BJ (cell line): ENCODE measurements at places on chromosomes 13 and 19.

GRCh38 chr19:34974646-34975045 lies 10.6 kb upstream of the ZNF792 start:
- no peak for DNase-seq

- DNase-seq, result no peak
Measured at GRCh38 chr13:87684850-87685742, 13.9 kb downstream of the SLITRK5 start.

DNA sequence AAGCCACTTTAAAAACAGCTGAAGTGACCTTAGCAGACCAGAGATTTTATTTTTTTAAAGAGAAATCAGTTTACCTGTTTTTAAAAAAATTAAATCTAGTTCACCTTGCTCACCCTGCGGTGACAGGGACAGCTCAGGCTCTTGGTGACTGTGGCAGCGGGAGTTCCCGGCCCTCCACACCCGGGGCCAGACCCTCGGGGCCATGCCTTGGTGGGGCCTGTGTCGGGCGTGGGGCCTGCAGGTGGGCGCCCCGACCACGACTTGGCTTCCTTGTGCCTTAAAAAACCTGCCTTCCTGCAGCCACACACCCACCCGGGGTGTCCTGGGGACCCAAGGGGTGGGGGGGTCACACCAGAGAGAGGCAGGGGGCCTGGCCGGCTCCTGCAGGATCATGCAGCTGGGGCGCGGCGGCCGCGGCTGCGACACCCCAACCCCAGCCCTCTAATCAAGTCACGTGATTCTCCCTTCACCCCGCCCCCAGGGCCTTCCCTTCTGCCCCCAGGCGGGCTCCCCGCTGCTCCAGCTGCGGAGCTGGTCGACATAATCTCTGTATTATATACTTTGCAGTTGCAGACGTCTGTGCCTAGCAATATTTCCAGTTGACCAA lies 10.8 kb downstream of the PLPPR3 start:
- DNase-seq, result no peak

DNA sequence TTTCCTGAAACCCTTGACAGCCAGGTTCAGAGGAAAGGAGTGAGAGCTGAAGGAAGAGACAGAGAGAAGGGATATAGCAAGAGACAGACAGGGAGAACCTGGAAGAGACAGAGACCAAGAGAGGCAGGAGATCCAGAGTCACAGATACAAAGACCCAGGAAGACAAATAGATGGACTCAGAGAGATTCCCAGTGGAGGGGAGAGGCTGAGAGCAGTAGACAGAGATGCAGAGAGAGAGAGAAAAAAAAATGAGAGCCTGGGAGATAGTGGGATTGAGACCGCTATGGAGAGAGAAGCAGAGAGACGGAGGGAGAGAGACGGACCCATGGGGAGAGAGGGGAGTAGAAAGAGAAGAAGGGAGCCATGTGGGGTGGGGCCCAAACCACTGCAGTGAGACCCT lies 763 bp downstream of the FXYD7 start:
- DNase-seq, result no peak

- no peak for DNase-seq
Measured at GRCh38 chr13:73142071-73142470, 83.3 kb downstream of the KLF5 start.

DNA sequence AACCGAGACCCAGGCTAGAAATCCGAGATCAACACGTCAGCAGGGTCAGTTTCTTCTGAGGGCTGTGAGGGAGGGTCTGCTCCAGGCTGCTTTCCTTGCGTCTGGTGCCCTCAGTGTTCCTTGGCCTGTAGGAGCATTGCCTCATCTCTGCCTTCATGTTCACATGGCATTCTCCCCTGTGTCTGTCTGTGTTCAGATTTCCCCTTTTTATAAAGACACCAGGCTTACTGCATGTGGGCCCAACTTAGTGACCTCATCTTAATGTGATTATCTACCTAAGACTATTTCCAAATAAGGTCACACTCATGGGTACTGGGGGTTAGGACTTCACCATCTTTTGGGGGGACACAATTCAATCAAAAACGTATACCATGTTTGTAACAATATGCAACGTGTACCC lies 57.2 kb upstream of the C1QTNF9 start:
- no peak for DNase-seq

DNA sequence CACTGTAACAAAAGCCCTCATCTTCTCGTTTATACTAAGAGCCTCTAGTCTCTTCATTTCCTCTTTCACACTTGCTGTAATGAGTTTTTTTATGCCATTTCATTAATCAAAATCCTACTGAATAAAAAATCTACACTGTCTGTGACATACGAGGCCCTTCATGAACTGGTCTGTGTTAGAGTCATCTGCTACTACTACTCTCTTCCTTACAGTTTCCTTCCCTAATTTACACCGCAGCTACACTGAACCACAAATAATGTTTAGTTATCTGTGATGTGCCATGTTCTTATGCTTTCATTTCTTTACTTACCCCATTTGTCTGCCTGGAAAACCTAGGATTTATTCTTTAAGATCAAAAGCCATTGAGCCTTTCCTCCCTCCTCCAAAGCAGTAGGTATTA lies 16.0 kb downstream of the UFM1 start:
- no peak for DNase-seq

DNA sequence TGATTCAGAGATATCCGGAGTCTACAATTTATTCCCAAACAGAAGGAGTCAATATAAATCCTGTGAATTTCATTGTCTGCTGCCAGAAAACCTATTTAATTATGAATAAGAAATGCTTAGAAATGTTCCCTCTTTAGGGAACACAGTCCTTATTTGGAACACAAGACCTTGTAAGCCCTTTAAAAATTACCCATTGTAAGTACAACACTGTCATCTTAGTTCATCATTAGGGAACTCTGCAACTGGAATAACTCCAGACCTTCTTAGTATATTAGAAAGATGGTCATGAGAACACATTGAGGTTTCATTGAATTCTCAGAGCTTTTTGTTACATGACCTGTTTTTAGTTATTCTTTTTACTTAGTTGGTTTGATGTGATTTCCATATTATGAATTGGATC lies 548.5 kb upstream of the KLF12 start:
- DNase-seq, result no peak

DNA sequence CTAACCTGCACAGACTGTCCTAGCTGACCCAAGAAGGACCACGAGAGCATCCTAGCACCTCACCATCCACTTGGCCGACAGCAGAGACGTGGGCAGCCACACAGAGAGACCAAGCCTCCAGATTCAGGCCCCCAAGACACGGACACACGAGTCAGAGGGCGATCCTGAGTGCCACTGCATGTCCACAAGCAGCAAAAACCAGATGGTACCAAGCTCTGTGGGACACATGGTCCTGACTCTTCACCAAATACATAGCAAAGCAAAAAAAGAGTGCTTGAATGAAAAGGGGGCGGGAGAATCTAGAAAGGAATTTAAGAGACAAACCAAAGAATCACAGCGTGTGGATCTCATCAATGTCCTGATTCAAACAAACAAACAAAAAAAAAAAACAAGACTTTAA lies 45.2 kb downstream of the MLLT1 start:
- DNase-seq, result no peak

DNA sequence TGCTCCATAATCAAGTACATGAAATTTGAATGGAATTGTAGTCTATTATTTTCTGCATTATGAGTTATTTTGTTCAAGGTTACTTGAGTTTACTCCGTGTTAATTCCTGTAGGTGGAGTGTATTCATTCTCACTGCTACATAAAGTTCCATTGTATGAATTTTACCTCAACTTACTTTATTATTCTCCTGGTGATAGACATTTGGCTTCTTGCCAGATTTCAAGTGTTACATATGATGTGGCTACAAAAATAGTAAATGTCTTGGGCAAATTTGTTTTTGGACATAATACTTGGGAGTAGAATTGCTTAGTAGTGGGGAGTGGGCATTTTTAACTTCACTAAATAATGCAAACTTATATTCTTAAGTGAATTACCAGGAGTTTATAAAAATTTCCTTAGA lies 328.9 kb downstream of the SHISA2 start:
- no peak for DNase-seq

DNA sequence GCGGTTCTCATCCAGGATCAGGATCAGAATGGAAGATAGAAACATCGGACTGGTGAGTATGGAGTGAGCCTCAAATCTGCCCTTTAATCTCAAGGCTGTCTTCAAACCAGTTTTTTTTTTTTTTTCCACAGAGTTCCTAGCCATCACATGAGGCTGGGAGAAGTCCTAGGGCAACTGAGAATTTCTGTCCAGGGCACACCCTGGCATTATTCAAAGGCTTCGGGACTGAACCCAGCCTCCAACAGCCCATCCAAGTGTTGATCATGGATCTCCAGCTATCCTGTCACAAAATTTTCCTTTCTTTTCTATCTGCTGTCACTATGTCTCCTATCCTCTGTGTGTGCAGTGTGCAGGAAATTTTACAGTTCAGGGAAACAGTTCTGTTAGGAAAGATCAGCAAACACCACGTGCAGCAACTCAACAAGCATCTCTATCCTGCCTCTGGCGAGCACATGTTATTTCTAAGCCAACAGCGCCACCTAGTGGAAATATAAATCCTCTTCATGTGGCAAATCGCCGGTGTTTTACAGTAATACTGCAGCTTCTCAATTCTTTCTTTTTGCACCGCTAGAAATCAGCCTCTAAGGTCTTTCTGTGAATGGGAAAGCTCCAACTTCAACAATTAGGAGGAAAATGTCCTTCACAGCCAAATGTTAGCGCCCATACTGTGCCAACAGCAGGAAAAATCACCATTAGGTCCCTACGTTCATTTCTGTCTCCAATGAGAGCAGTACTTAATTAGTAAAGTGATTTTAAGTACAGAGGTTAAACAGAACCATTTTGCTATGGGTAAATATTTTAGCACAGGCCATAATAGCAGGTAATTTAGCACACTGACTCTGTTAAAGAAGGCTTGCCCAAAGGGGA lies 21.4 kb upstream of the ZNF181 start:
- DNase-seq, result peak; percentile 10

- no peak for DNase-seq
Measured at GRCh38 chr13:20993211-20993610, 68.2 kb downstream of the LATS2 start.

DNA sequence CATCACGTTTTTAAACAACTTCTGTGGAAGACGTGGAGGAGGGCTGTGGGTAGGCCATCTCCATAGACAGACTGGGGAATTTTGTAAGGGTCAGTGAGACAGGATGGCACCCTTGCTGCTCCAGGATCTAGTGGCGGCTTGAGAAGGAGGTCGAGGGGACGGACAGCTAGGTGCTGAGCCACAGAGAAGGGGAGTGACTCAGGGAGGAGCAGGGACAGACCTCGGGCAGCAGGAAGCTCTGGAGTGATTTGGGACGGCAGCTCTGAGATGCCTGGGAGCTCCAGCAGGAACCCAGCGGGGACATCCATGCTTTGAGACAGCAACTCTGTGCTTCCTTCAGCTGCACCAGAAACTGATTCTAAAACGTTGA lies 169.1 kb upstream of the SOX1 start:
- no peak for DNase-seq

DNA sequence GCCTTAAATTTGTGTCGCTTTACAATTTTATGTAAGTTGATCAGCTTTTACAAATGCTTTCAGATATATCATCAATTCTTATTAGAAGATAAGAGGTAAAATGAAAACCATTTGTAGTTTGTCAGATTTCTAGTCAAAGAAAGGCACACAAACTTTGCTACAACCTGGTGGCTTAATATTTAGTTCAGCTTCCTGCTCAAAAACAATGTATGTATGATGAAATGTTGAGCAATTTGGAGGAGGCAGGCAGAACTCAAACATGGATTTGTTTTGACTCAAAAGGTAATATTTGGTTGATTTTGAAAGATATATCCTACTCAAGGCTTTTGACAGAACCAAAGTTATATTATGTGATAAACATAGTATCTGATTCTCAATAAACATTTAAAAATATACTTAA lies 24.2 kb downstream of the NEK5 start:
- DNase-seq, result no peak

DNA sequence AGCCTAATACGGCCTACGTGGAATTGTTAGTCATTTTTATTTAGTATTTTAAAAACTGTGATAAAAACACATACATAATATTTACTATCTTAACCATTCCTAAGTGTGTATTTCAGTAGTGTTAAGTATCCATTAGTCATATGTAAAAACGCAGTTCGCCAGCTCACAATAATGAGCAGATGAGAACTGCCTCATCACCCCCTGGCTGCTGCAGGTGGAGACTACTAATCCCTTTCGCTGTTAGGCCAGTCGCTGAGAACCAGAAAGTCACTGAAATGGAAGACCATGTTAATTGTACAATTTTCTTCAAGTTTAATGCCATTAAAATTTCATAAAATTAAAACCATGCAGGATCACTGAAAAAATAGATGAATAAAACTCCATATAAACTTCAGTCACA lies 1.6 kb downstream of the ESD start:
- DNase-seq, result no peak

DNA sequence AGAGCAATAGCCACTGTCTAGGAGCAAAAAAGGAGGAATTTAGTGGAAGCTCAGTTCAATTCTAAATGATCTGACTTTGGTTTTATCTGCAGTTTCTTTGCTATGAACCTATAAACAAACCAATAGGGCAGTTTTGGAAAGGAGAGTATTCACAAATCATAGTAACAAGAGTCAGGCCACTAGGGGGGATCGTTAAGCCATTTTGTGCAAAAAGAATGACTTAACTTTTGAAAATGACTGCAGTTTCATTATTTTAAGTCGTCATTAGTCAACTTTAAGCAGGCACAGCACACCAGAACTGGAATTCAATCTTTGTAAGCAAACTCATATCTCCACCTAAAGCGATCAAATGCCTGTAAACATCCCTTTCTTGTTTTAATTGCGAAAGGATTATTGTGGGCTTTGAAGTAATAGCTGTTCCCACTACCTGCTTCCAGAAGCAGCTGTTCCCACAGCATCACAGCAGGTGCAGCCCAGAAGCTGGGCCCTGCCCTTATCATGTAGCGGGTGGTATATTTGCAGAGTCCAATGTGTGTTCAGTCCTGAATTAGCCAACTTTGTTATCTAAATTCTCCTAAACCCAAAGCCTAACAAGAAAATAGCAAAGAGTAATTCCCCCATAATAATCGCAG lies 51.5 kb downstream of the SOX21 start:
- no peak for DNase-seq

DNA sequence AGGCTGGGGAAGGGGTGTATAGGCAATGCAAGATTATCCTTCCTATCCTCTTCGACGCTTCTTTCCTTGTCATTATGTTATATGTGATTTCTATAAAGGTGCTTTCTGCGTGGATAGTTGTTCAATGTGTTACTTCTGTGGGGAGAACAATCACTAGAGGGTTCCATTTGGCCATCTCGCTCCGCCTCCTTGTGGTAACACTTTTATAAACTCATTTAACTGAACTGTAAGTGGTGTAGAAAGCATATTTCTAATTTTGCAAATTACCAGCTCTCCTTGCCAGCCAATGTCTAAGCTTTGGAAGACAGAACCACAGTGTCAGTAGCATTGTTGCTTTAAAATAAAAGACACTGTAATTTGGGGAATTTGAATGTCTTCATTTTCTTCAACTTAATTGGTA lies 1093.7 kb upstream of the MIR17HG start:
- no peak for DNase-seq
